Effector memory CD8-positive, alpha-beta T cell (primary cell): ENCODE measurements at places on chromosomes 6 and 20.

DNA sequence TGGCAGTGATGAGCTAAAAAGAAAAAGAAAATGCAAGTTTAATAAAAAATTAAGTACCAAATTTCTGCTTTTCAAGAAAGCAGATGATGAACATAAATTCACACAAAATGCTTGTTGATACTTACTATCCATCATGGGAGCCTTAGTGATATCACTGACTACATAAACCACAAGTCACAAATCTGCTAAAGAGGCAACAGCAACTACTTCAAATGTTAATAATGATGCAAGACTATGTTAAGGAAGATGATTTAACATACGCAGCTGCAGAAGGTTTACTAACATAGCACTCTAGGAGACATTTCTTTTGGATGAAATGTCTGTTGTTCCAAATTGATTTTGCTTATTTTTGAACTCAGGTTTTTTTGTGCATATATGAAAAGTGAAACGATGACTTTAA lies 18.6 kb downstream of the FYN start:
- peaks cover 59% of the 10 kb centered on the region for H3K36me3 ChIP-seq
- H3K4me1 ChIP-seq, result peaks cover 79% of the 10 kb centered on the region
- no peaks in the 10 kb centered on the region for H3K27me3 ChIP-seq
- no peak overlapping the region for H3K27ac ChIP-seq
- no peak for DNase-seq

- peaks cover 87% of the 10 kb centered on the region for H3K36me3 ChIP-seq
- no peaks in the 10 kb centered on the region for H3K27me3 ChIP-seq
- no peak overlapping the region for H3K27ac ChIP-seq
- no peaks in the 10 kb centered on the region for H3K4me1 ChIP-seq
- H3K4me3 ChIP-seq, result no peak overlapping the region
- DNase-seq, result no peak
These were observed 34.7 kb downstream of the GHRH start for GRCh38 chr20:37226889-37227288.

DNA sequence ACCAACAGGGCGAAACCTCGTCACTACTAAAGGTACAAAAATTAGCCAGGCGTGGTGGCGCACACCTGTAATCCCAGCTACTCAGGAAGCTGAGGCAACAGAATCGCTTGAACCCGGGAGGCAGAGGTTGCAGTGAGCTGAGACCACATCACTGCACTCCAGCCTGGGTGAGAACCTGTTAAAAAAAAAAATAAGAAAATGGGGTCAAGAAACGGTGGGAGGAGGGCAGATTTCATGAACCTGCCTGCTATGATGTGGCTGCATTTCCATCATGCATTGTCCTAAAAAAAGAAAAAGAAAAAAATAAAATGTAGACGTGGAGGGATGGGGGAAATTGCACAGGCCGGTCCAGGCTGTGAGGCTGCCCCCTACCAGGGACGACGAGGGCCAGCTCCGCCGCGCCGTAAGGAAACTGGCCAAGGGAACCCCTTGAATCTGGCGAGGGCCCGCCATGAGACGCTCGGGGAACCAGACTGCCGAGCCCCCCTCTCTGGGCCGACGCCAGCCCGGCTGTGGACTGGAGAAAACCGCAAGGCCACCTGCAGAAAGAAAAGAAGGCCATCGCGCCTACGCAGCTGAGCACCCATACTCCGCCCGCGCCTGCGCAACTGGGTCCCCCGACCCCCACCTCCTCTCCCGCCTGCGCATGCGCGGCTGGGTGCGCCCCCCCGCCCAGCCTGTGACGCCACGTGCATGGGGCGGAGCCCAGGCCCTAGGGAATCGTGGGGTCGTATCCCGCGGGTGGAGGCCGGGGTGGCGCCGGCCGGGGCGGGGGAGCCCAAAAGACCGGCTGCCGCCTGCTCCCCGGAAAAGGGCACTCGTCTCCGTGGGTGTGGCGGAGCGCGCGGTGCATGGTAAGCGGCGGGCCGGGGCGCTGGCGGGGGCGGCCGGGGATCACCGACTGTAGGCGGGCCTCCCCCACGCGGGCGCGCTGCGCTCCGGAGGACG lies at the start of gene ENTPD6:
TSS of gene ENTPD6 (plus strand) at position 699 of the 948 bp plus-strand sequence. CDS start 10,825 bp downstream, outside the sequence.
- H3K4me3 ChIP-seq, result peak within 1 kb of the TSS; percentile 87
- H3K27me3 ChIP-seq, result no peaks in the 10 kb centered on the region
- peak; percentile 93 for DNase-seq
- H3K36me3 ChIP-seq, result no peaks in the 10 kb centered on the region
- H3K27ac ChIP-seq, result peak within 1 kb of the TSS; percentile 96

- no peak overlapping the region for H3K27ac ChIP-seq
- H3K36me3 ChIP-seq, result no peaks in the 10 kb centered on the region
- no peak for DNase-seq
- no peak overlapping the region for H3K4me3 ChIP-seq
- H3K27me3 ChIP-seq, result peaks cover 5% of the 10 kb centered on the region
These were observed 139.4 kb upstream of the ID4 start for GRCh38 chr6:19697744-19698290.

- H3K36me3 ChIP-seq, result no peaks in the 10 kb centered on the region
- H3K4me1 ChIP-seq, result no peaks in the 10 kb centered on the region
- H3K27me3 ChIP-seq, result peaks cover 9% of the 10 kb centered on the region
- no peak overlapping the region for H3K4me3 ChIP-seq
- DNase-seq, result no peak
These were observed 105.3 kb upstream of the SLC22A16 start for GRCh38 chr6:110581679-110582078.

DNA sequence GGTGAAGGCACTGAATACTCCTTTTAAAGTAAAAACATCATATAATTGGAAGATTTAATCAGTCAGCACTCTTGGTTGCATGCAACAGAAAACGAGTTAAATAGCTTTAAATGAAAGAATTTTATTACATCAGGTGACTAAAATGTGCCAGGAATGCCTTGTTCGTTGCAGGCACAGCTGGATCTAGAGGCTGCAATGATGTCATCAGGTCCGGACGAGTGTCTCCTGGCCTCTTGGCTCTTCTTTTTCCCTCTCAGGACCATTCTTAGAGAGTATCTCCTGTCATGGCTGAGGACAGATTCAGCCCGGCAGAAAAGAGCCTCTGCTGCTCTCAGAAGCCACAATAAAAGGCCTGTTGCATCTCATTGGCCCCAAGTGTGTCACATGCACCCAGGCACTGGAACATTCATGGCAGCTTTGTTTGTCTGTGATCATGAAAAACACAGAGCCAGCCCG lies 510.7 kb upstream of the SULF2 start:
- no peaks in the 10 kb centered on the region for H3K4me1 ChIP-seq
- peaks cover 48% of the 10 kb centered on the region for H3K27me3 ChIP-seq
- H3K36me3 ChIP-seq, result no peaks in the 10 kb centered on the region
- H3K27ac ChIP-seq, result no peak overlapping the region

- H3K36me3 ChIP-seq, result no peaks in the 10 kb centered on the region
- no peak for DNase-seq
- H3K27me3 ChIP-seq, result no peaks in the 10 kb centered on the region
- no peak overlapping the region for H3K4me3 ChIP-seq
- H3K4me1 ChIP-seq, result no peaks in the 10 kb centered on the region
These were observed 208.6 kb downstream of the MOXD1 start for GRCh38 chr6:132192631-132193030.

GRCh38 chr6:54541541-54541940 lies 233.3 kb downstream of the TINAG start:
- no peaks in the 10 kb centered on the region for H3K36me3 ChIP-seq
- H3K4me3 ChIP-seq, result no peak overlapping the region
- no peak overlapping the region for H3K27ac ChIP-seq
- DNase-seq, result no peak
- H3K4me1 ChIP-seq, result no peaks in the 10 kb centered on the region

- no peak overlapping the region for H3K27ac ChIP-seq
- no peak for DNase-seq
- H3K4me3 ChIP-seq, result no peak overlapping the region
- peaks cover 92% of the 10 kb centered on the region for H3K27me3 ChIP-seq
These were observed 74.5 kb upstream of the ZNF184 start for GRCh38 chr6:27547157-27548075.

GRCh38 chr6:108561742-108562502 lies 1.2 kb downstream of the FOXO3 start:
- peaks cover 44% of the 10 kb centered on the region for H3K4me1 ChIP-seq
- peak overlapping the region; percentile 82 for H3K27ac ChIP-seq
- peaks cover 54% of the 10 kb centered on the region for H3K36me3 ChIP-seq
- peak overlapping the region; percentile 77 for H3K4me3 ChIP-seq
- H3K27me3 ChIP-seq, result no peaks in the 10 kb centered on the region

- DNase-seq, result no peak
- no peak overlapping the region for H3K4me3 ChIP-seq
- no peaks in the 10 kb centered on the region for H3K27me3 ChIP-seq
These were observed 244.8 kb upstream of the TENT5A start for GRCh38 chr6:81997090-81997926.

GRCh38 chr20:50226093-50226974 lies 35.7 kb downstream of the CEBPB start:
- no peak overlapping the region for H3K27ac ChIP-seq
- H3K36me3 ChIP-seq, result peaks cover 12% of the 10 kb centered on the region
- H3K4me3 ChIP-seq, result no peak overlapping the region
- H3K4me1 ChIP-seq, result no peaks in the 10 kb centered on the region
- no peak for DNase-seq

DNA sequence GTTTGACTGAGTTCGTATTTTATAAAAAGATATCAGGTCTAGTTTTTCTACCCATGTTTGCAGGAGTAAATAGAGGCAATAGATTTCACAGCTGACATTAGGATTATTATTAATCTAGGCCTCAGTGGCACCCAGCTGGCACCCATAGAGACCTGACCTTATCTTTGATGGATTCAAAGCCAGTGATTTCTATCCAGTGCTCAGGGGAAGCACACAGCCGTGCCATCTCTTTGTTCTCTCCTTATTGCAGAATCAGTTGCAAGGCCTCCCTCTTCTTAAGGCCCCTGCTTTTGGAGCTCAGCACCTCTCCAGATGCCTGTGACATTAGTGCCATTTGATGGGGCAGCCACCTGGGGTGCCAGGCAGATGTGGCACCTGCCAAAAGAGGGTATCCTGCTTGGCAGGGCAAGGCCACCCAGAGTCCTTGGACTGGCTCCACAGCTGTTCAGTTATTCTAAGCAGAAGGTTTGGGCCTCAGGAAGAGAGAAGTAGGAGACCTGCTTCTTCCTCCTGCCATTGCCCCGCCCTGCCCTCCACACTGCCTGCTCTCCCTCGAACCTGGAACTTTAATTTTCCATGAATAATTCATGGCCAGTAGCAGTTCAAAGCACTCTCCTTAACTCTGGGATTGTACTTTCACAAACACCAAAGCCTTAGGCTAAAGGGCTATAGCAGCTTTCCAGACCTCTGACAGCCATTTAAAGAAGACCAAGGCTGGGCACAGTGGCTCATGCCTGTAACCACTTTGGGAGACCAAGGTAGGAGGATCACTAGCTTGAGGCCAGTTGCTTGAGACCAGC lies 206.3 kb downstream of the ZDHHC14 start:
- H3K27ac ChIP-seq, result no peak overlapping the region
- H3K4me1 ChIP-seq, result peaks cover 5% of the 10 kb centered on the region
- DNase-seq, result no peak
- no peaks in the 10 kb centered on the region for H3K27me3 ChIP-seq
- no peak overlapping the region for H3K4me3 ChIP-seq

DNA sequence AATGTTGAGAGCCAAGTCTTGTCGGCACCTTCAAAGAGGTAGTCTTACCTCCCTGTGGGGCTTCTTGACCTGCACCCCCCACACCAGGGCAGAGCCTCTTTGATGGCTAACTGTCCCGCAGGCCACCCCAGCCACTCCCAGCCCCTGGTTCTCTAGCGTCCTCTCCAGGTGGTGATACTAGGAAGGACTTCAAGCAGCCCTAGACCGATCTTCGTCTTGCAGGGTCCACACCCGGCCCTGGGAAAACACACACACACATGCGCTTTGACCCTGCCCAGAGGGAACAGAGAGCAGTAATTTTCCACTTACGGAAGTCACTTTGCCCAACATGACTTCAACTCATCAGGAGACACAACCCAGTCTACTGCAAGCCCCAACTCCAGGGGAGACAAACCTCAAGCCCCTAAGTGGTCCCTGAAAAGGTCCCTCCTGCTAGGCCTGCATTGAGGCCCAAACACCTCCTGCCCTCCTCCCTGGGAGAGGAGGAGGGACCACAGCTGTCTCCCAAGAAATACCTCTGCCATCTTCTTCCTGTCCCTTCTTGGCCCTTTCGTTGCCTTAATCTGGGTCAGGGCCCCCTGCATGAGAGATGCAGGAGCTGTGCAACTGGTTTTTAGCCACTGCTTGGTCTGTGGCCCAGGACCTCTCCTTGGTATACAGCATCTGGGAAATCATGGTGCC lies 2.9 kb upstream of the BPIFB1 start:
- peaks cover 3% of the 10 kb centered on the region for H3K4me1 ChIP-seq
- H3K27ac ChIP-seq, result no peak overlapping the region
- H3K27me3 ChIP-seq, result peaks cover 96% of the 10 kb centered on the region
- no peak for DNase-seq
- H3K4me3 ChIP-seq, result no peak overlapping the region

DNA sequence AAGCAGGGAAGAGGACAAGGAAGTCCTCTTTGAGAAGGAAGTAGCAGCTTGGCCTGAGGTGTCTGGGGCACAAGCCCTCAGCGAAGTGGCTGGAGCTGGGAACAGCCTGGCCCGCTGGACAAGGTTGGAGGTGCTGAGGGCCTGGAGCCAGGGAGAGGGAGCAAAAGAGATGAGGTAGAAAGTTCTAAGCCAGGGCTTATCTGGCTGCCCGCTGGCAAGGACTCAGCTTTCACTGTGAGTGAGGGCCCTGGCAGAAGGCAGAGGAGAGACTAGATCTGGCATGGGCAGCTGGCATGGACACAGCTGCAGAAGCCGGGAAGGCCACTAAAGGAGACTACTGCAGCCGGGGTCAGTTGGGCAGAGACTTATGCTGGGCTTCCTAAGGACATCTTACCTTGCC lies 21.8 kb upstream of the PCMTD2 start:
- no peaks in the 10 kb centered on the region for H3K36me3 ChIP-seq
- no peak overlapping the region for H3K4me3 ChIP-seq
- DNase-seq, result no peak
- H3K27me3 ChIP-seq, result no peaks in the 10 kb centered on the region

- peaks cover 26% of the 10 kb centered on the region for H3K4me1 ChIP-seq
- H3K27ac ChIP-seq, result peak overlapping the region; percentile 11
- DNase-seq, result no peak
- no peak overlapping the region for H3K4me3 ChIP-seq
These were observed 21.4 kb downstream of the RRBP1 start for GRCh38 chr20:17660667-17661066.

GRCh38 chr6:125166711-125167110 lies 13.1 kb downstream of the TPD52L1 start:
- no peaks in the 10 kb centered on the region for H3K36me3 ChIP-seq
- H3K27ac ChIP-seq, result no peak overlapping the region
- H3K4me1 ChIP-seq, result no peaks in the 10 kb centered on the region
- DNase-seq, result no peak
- H3K4me3 ChIP-seq, result no peak overlapping the region
- peaks cover 35% of the 10 kb centered on the region for H3K27me3 ChIP-seq

- DNase-seq, result no peak
- no peaks in the 10 kb centered on the region for H3K27me3 ChIP-seq
- H3K36me3 ChIP-seq, result peaks cover 8% of the 10 kb centered on the region
These were observed 36.3 kb downstream of the COX4I2 start for GRCh38 chr20:31673943-31674463.

GRCh38 chr6:169624785-169625184 lies 77.0 kb downstream of the WDR27 start:
- DNase-seq, result no peak
- peaks cover 3% of the 10 kb centered on the region for H3K4me1 ChIP-seq
- no peak overlapping the region for H3K4me3 ChIP-seq
- H3K36me3 ChIP-seq, result no peaks in the 10 kb centered on the region
- no peak overlapping the region for H3K27ac ChIP-seq
- no peaks in the 10 kb centered on the region for H3K27me3 ChIP-seq

GRCh38 chr6:143158113-143158581 lies 97.5 kb downstream of the AIG1 start:
- no peak for DNase-seq
- peaks cover 3% of the 10 kb centered on the region for H3K4me1 ChIP-seq
- no peak overlapping the region for H3K27ac ChIP-seq
- H3K4me3 ChIP-seq, result no peak overlapping the region
